ENCODE measurements at places on chromosomes 12 and 14. TPM values are rescaled to one million over a fixed set of nuclear protein-coding genes. Genes with fewer than 3 reads are reported as not detected.

Gene SLC17A8
- polyA plus RNA-seq, result 0.51 TPM

- DNase-seq, result no peak
Observed at GRCh38 chr12:49244176-49244575, 20.7 kb upstream of the TUBA1C start.

DNA sequence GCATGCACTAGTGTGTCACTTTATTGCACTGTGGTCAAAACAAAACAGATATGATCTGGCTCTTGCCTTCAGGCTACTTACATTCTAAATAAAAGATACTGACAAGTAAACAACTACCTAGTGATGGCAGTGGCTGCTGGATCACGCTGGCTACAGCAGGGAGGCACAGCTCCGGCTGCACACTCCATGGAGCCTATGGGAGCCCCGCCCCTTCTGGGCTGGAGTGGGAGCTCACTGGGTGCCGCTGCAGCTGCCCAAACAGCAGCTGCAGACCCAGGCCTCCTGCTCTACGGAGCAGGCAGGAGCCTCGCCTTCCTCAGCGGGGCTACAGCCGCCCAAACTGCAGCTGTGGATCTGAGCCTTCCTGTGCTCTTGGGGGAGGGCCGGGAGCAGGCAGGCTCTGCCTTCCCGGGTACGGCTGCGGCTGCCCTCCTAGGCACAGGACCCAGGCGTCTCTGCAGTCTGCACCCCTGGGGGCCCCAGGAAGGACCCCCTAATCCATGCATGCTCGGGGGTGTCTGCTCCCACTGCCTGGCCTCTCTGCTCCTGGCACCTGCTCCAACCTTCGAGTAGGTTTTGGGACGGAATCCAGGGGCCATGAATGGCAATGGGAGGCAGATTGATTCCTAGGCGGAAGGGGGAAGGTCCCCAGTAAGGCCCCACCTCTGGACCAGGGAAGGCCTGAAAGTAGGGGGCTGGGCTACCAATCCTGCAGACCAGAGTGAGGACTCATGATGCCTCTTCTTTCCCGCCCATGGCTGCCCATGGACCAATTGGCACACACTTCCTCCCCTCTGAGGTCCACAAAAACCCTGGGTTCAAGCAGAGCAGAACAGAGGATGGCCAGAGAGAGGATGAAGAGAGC, 253.1 kb downstream of the ANO6 start:
- no peak for DNase-seq

DNA sequence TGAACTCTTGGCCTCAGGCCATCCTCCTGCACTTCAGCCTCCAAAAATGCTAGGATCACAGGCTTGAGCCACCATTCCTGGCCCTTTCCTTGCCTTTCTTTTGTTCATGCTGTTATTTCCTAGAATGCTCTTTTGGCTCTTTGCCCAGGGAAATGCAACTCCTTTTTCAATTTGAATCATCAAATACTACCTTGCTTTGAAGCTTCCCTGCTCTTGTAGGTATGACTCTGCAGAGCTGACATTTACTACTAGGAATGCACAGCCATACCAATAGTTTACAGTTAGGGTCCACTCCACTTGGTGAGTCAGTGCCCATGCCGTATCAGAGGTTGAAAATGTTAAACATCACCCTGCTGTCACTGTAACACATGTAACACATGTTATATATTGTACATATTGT, 107.0 kb upstream of the CRY1 start:
- no peak for DNase-seq

DNA sequence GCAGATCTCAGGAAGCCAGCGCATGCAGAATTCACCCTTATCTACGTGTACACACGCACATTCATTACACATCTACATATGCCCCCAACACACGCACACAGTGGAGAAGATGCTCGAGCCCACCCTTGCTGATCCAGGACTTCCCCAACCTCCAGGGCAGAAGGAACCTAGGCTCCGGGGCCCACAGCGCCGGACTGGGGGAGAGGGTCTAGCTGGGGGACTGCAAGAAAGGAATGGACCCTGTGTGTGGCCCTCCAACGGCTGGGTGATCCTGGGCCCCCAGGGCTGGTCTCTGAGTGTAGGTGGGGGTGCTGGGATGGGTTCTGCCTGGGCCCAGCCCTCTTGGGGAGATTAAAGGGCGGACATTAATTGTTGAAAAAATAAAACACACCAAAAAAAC, 128.1 kb upstream of the C14orf180 start:
- no peak for DNase-seq

DNA sequence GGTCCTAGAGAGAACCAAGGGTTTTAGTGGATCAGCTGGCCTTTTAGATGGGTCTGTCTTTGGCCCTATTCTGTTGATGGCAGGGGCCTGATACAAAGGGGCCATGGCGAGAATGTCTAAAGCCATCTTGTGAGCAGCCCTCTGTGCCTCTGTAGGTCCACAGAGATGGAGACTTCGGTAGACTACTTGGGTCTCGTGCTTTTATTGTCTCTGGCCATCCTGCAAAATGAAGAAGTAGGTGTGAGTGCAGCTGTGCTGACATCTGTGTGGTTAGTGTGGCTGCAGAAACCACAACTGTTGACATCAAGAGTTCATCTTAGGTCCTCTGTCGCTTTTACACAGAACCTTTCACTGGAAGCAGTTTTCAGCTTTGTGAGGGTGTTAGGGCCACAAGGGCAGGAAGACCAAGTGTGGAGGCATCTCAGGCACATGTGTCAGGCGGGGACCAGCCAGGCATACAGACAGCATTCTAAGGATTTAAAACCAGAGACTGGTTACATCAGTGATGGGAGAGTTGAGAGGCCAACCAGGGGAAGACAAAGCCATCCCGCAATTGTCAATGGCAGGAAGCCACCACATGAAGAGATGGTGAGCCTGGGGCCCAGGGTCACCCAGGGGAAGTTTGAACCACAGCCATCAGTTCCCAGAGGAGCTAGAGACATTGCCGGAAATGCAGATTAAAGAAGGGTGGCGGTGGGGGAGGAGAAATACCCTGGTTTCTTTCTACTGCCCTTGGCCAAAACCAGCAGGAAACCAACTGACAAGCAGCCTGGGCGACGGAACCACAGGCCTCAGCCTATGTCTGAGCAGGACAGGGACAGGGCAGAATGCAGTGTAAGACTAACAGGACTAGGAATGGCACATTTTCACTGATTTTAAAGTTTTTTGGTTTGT, 13.0 kb upstream of the TPCN1 start:
- DNase-seq, result no peak

All from right renal pelvis (tissue), 4 donors.